ENCODE measurements at places on chromosomes 3 and 15.

DNA sequence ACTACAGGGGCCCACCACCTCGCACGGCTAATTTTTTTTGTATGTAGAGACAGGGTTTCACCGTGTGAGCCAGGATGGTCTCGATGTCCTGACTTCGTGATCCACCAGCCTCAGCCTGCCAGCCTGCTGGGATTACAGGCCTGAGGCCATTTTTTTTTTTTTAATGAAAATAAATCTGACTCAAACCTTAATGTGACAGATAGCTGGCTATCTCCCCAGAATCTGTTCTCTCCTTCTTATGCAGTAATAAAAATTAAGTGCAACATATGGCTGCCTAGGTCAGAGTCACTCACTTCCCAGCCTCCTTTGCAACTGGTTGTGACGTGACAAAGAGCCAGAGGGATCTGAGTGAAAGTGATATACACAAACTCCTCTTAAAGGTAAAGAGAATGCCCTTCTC, 53.0 kb downstream of the ZNF148 start:
- DNase-seq, result no peak

DNA sequence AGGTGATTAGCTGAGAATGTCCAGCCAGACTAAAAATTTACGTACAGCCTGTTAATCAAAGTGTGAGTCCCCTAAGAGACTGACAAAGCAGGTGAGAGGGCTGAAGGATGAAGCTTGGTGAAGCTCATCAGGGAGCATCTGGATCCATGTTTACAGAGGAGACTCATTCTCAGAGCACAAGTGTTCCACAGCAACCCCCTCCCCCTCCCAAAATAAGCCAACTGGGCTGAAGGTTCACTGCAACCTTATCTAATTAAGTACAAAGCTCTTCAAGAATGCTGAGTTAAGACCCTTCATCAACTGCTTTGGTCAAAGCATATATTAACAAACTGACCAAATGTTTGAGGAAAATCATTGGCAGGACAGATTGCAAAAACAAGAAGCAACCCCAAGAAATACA, 262.6 kb upstream of the ZNF385D start:
- no peak for DNase-seq

- DNase-seq, result no peak
Observed at GRCh38 chr3:165406425-165406824, 210.2 kb upstream of the SLITRK3 start.

- DNase-seq, result no peak
Observed at GRCh38 chr15:89119489-89120478, 31.5 kb downstream of the ABHD2 start.

DNA sequence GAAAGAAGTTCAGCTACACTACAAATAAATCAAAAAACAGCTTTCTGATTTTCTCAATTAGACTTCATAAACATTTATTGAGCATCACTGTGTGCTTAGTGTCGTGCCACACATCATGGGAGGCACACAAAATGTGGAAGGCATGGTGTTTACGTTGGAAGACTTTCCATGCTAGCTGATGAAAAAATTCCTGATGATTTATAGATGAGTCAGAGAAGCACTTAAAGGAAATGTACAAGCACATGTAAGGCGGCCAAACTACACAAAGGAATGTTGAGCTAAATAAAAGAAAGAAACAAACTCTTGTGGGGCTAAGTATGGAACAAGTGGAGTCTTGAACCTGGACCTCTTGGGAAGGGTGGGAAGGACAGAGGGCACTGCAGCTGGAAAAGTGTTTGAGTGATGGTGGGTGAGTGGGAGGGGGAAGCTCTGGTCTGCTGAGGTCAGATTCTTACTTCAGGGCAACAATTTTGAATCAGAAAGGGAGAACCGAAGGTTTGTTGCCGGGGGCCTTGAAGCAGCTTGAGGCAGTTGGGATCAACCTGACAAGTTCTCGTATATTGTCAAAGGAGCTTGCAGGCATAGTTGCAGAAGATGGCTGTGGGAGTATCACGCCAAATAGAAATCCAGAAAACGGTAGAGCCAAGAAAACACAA, 66.9 kb downstream of the FOXB1 start:
- no peak for DNase-seq

GRCh38 chr3:183984127-183984740, 33.5 kb downstream of the ABCC5 start:
- no peak for DNase-seq

DNA sequence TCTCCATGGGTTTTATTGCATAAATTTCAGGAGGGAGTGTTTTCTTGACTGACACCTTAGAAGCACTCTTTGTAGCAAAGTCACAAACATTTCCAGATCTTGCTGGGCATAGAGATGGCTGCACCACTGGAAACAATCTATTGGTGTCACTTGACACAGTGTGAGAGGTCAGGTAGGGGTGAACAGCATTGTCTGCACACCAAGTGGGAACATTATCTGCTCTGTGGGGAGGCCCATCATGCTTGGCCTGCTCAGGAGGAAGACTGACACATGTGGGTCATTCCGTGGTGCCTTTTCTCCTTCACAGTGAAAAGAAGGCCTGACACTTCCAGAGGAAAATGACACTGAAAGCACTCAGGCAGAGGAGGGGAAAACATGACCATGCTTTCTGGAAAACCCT, 149.9 kb upstream of the GALNT15 start:
- no peak for DNase-seq

DNA sequence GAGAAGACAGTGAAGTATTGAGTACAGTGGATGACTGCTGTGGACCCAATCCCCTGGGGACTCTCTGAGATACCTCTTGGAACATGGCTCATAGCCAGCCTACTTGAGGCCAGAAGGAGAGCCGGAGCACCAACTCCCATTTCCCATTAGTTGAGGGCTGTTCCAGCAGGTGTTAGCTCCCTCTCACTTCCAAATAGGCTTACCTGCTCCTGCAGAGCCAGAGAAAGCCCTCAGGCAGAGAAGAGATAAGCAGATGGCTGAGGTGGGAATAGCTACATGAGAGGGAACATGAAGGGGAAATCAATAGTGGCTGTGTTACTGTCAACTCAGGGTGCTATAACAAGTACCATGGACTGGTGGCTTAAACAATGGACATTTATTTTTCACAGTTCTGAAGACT, 4.6 kb upstream of the CCK start:
- DNase-seq, result no peak

GRCh38 chr3:76383781-76384180, 598.4 kb upstream of the ZNF717 start:
- peak; percentile 52 for DNase-seq

- DNase-seq, result no peak
Observed at GRCh38 chr3:123751433-123751832, 132.7 kb downstream of the MYLK start.

DNA sequence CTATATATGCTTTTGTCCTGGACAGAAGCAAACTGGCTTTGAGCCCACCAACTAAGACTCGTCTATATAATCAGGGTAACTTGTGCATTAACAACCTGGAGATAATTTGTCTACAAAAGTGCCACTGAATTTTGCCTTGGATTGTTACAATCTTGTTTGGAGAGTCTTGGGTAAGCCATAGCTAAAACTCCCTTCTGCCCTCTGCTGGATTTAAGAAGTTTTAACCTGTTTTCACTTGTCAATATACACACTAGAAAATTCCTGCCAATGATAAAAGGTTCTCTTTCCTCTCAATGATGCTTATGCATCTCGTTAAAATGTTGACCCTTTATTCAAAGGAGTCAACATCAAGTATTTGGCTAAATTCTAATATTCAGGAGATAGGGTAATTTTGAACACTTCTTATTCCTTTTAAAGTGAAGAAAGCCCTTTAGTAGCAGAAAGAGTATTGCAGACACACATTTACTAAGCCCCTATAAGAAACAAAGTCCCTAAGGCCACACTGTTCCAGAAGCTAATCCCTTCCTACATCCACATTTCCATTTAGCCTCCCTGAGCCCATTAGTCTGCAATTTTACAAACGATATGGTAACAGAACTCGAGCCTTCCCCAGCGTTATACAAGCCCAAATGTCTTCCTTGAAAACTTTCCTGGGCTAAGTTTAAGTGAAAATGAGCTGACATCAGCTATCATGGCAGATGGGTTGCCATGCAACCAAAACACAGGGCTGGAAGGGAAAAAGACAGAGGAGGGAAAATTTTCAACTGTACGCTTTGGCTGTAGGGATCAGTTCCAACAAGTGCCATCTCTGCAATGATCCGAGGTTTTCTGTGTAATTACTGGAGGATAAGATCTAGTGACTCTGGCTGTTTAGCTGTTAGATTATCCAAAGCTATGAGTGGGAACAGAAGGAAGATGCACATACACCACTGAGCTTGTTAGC, 75.9 kb upstream of the FGF12 start:
- peak; percentile 65 for DNase-seq

DNA sequence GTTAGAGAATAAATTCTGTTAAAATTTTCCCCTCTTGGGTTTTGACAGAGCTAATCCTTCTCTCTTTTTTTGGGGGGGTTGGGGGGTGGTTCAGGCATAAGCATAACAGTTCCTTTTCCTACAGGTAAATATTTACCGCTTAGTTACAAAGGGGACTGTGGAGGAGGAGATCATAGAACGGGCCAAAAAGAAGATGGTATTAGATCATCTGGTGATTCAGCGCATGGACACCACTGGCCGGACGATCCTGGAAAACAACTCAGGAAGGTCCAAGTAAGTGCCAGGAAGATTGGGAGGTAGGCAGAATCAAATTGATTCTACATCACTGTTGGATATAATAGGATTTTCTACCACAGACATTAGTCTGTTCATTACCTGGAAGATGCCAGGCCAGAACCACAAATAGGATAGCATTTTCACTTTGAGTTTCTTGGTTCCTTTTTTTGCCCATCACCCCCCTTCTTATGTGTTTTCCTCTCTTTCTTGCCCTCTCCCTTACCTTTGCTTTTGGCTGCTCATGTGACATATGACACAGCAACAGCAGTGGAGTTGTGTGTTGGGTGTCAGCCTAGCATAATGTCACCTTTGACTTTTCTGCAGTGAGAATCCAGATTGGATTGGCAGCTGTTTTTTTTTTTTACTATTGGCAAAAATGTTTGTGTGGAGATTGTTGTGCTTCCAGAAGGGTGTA, 79.0 kb downstream of the CHD2 start:
- no peak for DNase-seq

- DNase-seq, result no peak
Observed at GRCh38 chr15:68420186-68420684, 11.7 kb downstream of the ITGA11 start.

DNA sequence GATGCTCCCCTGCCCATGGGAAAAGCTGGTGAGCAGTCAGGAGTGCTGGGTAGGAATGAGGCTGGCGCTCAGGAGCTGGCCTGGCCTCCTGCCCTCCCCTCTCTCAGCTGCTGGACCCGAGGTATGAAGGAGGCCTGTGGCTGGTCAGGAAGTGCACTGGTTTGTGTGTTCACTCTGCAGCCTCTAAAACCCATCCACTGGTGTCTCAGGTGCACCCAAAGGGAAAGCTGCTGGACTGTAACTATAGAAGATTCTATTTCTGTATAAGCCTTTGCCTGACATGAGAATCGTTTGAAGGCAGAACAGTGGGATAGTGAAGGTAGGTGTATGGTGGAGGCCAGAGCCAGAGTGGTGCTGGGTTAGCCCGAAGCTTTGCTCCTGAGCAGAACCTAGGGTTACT, 5.7 kb upstream of the CPNE9 start:
- no peak for DNase-seq

GRCh38 chr15:74790080-74790916, 8.4 kb downstream of the CSK start:
- DNase-seq, result peak; percentile 84

- DNase-seq, result no peak
Observed at GRCh38 chr3:23275814-23276213, 72.7 kb downstream of the UBE2E2 start.

Measured in Ammon's horn (tissue), 1 donor.